ENCODE measurements at places on chromosomes 1 and 21.

- no peak for DNase-seq
These were observed 1146.1 kb downstream of the KCNT2 start for GRCh38 chr1:195462152-195462551.

DNA sequence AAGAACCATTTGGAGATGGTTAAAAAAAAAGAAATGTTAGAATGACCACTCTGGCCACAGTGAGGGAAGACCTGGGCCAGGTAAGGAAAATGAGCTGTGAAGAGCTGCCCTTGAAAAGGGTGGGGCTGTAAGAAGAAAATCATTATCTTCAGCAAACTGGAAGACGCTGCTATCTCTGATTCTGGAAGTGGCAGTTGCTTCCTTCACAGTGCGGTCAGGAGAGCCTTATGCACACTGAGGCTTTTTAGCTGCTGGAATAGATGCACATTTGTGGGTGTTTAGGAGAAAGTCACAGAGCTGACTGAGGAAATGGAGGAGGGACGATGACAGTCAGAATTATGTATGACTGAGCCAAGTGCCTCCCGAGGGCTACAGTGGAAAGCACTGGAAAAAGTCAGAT is 91.6 kb downstream of the TBX19 start:
- DNase-seq = no peak

GRCh38 chr1:9861360-9861759 is 37.6 kb upstream of the CLSTN1 start:
- DNase-seq = no peak

- DNase-seq = no peak
These were observed 36.3 kb downstream of the PRDM16 start for GRCh38 chr1:3105167-3105863.

Data from RWPE1 (cell line).